ENCODE measurements at places on chromosomes 3 and 15.
A peak's percentile ranks its signal among the peaks of the same experiment; 100 is the strongest.

DNA sequence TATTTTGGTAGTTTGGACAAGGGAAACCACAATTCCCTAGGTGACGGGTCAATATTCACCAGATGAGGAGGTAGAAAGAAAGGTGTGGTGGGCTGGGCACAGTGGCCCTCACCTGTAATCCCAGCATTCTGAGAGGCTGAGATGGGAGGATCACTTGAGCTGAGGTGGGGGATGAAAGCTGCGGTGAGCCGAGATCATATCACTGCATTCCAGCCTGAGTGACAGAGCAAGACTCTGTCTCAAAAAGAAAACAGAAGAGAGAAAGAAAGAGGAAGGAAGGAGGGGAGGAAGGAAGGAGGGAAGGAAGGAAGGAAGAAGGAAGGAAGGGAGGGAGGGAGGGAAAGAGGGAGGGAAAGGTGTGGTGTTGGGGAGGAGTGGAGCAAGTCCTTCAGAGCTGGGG, 56.1 kb upstream of the RNF7 start:
- DNase-seq = no peak

DNA sequence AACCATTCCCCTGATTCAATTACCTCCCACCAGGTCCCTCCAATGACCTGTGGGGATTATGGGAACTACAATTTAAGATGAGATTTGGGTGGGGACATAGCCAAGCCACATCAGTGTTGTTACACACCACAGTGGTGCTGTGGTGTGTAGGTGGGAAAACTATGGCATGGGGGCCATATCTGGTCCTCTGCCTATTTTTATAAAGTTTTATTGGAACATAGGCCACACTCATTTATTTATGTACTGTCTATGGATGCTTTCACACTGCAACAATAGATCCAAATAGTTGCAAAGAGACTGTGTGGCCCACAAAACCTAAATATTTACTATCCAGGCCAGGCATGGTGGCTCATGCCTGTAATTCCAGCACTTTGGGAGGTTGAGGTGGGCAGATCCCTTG, 46.4 kb downstream of the FLNB start:
- no peak for DNase-seq

- DNase-seq = no peak
Observed at GRCh38 chr3:171776411-171776810, 33.9 kb downstream of the PLD1 start.

DNA sequence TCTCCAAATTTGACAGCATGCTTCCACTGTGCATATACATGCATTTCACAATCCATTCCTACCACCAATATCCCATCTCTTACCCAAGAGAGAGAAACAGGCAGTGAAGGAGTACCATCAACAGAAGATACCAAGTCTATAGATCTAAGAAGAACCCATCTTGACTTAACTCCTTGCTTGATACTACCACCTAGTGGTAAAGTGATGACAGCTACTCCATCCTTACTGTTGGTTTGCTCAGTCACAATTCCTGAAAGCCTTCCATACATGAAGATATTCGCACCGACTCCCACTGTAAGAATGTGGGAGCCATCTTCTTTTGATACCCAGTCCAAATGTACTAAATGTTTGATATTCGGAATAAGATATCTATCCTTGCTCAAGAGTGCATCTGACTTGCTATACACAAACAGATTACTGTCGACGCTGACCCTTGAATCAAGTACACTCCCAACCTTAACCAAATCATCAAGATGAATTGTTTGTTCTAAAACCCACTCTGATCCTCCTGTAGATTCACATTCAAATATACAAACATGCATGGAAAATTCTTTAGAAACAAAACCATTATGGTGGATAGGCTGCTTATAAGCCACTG, 123.1 kb downstream of the DMXL2 start:
- DNase-seq = peak; percentile 3

GRCh38 chr3:178966299-178967176, 105.1 kb downstream of the ZMAT3 start:
- no peak for DNase-seq

DNA sequence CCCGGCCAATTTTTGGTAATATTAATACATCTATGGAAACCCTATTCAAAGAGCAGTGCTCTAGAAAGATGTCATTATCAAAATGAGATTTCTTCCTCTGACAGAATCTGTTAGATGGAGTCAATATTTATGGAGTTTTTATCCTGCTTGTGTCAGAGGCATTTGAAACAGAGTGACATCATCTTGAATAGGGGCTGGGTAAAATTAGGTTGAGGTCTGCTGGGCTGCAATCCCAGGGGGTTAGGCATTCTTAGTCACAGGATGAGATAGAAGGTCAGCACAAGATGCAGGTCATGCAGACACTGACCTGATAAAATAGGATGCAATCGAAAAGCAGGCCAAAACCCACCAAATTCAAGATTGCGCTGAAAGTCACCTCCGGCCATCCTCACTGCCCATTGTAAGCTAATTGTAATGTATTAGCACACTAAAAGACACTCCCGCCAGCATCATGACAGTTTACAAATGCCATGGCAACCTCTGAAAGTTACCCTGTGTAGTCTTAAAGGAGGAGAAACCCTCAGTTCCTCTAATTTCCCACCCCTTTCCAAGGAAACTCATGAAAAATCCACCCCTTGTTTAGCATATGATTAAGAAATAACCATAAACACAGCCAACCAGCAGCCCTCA, 27.3 kb upstream of the CCDC50 start:
- DNase-seq = no peak

- DNase-seq = peak; percentile 19
Observed at GRCh38 chr3:149701206-149701976, 43.6 kb upstream of the WWTR1 start.

Measured in CD4-positive, alpha-beta T cell treated with Interleukin-4 for 4 hours (primary cell).